ENCODE measurements at places on chromosomes 16 and 17.

DNA sequence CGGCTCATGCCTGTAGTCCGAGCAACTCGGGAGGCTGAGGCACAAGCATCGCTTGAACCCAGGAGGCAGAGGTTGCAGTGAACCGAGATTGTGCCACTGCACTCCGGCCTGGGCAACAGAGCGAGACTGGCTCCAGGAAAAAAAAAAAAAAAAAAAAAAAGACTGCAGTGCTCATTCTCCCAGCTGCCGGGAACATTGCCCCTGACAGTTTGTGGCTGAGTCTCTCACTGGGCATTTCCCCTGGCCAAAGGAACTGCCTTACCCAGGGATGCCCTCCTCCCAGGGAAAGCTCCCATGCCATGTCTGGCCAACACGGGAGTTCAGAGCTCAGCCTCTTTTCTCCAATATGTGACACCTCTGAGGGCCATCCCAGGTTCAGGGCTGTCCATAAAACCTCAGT is 21.3 kb upstream of the USP10 start:
- no peak for DNase-seq

GRCh38 chr17:80665792-80666191 is 121.2 kb downstream of the RPTOR start:
- no peak for DNase-seq

DNA sequence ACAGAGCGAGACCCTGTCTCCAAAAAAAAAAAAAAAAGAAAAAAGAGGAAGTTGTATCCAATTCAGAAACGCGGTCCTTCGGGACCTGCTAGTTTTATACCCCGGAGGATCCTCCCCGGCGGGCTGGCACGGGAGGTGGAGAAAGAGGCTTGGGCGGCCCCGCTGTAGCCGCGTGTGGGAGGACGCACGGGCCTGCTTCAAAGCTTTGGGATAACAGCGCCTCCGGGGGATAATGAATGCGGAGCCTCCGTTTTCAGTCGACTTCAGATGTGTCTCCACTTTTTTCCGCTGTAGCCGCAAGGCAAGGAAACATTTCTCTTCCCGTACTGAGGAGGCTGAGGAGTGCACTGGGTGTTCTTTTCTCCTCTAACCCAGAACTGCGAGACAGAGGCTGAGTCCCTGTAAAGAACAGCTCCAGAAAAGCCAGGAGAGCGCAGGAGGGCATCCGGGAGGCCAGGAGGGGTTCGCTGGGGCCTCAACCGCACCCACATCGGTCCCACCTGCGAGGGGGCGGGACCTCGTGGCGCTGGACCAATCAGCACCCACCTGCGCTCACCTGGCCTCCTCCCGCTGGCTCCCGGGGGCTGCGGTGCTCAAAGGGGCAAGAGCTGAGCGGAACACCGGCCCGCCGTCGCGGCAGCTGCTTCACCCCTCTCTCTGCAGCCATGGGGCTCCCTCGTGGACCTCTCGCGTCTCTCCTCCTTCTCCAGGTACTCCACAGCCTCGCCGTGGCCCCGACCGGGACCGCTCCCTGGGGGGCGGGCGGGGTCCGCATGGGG is at the start of gene CDH3:
TSS of gene CDH3 (plus strand) at position 596 of the 779 bp plus-strand sequence. CDS start at position 666, 70 bp downstream.
- DNase-seq, result no peak

DNA sequence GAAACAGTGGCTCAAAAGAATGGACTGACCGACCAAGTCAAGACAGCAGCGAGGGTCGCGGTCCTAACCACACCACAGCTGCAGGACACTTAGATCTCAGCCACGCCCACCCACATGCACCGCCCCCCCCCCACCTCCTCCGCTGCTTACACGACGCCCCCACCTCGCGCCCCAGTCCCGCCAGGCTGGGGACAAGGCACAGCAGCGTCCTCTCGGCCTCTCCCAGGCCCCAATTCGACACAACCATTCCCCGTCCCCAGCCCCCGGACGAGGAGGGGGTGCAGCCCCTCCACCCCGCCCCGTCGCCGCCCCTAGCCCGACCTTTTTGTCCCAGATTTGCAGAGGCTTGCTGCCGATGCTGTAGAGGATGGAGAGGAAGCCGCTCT is 477 bp downstream of the CFAP20 start:
- no peak for DNase-seq

GRCh38 chr17:40348562-40349476 is 15.7 kb downstream of the GJD3 start:
- no peak for DNase-seq

DNA sequence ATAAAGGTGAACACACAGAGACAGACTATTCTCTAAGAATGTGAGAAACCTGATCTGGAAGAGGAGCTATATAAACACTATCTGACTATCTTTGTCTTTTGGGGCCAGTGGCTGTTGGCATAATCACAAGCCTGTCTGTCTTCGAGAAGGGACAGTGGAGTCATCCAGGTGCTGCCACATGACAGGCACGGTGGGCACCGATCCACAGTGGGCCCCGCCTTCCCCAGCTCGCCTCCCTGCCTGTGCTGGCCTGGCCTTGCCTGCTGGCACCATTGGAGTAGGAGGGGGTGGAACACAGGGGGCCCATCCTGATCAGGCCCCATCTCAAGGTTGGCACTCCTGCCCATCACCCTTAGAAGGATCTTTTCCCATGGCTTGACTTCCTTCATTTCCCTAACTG is 112.8 kb downstream of the CCDC182 start:
- DNase-seq, result no peak

- no peak for DNase-seq
These were observed 11.2 kb downstream of the CHD9NB start for GRCh38 chr16:53041320-53042051.

- DNase-seq, result no peak
These were observed 32.5 kb downstream of the PHKB start for GRCh38 chr16:47493381-47494337.

DNA sequence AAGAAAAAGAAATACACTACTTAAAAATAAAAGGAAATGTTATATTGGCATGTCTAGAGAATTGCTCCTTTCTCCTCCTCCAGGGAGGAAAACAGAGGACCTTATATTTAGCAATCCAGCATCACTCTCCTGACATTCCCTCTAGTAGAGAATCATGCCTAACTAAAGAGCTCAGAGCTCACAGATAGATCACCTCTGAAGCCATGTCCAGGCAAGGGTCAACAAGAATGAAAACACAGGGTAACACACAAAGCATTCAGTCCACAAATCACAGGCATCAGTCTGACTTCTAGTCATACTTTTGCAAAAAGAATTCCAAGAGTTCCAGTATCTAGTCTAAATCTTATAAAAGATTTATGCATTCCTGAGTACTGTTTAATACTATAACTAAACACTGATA is 4.4 kb upstream of the HASPIN start:
- DNase-seq, result no peak

- DNase-seq, result no peak
These were observed 187.3 kb downstream of the CDH13 start for GRCh38 chr16:82814059-82814458.

DNA sequence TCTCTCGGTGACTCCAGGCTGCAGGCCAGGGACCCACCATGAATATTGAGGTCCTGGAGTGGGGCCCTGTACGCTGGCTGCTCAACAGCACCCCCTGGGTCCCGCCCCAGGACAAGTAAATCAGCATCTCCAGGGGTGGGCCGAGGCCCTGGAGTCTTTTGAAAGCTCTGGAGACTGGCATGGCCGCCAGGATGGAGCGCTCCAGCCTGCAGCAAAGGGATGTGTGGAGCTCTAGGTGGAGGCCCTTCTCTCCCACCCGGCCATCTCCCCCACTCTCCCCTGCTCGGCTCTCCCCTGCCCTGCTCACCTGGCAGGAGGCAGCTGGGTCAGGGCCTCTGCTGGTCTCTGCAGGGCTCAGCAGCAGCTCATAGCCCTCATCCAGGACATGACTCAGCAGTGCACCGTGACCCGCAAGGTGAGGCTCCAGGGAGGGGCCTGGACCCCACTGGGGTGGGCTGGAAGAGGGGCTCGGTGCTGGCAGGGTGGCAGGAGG is 16.6 kb downstream of the SGSH start:
- no peak for DNase-seq

Data from GM04504 (cell line).